ENCODE measurements at places on chromosomes 5 and 9.

DNA sequence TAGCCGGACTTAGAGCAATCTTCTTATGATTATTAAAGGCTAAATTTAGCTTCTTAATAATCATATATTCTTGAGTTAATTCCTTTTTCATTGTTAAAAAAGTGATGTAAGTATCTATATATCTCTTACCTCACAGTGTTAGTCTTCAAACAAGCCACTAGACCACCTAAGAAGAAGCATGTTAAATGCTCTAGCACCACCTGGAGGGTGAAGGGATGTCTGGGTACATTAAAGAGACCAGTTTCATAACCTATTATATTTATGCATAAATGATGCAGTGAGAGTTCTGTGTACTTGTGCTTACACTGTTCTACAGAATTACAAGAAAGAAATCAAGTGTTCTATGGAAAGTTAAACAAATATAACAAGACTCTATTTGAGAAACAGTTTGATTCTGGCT, 55.9 kb upstream of the SLCO6A1 start:
- no peak for DNase-seq

GRCh38 chr9:107281922-107282667, 984 bp upstream of the RAD23B start:
- no peak for DNase-seq

- DNase-seq = no peak
Measured at GRCh38 chr9:86854898-86855523, 92.3 kb downstream of the GAS1 start.

GRCh38 chr9:89166852-89167251, 11.8 kb downstream of the SHC3 start:
- DNase-seq = no peak

DNA sequence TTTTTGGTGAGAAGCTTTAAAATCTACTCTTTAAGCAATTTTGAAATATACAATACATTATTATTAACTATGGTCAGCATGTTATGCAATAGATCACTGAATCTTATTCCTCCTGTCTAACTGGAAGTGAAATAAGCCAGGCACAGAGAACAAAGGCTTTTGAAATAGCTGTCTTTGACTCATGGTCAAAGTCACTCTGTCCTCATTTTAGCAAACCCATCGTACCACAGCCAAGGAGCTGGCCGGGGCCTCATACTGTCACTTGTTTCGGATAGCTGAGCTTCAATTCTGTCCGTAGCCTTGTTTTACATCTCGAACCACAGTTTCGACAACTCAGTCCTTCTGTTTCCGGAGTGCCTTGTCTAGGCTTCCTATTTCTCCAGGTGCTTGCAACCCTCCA, 19.2 kb downstream of the ADCY2 start:
- no peak for DNase-seq

Data from activated T-cell treated with anti-CD3 and anti-CD28 coated beads for 48 hours (primary cell).